ENCODE measurements at places on chromosomes 4 and X.
A peak's percentile ranks its signal among the peaks of the same experiment; 100 is the strongest.

- no peak overlapping the region for H3K27ac ChIP-seq
- no peak overlapping the region for H3K4me3 ChIP-seq
- no peaks in the 10 kb centered on the region for H3K36me3 ChIP-seq
- no peaks in the 10 kb centered on the region for H3K4me1 ChIP-seq
- no peaks in the 10 kb centered on the region for H3K27me3 ChIP-seq
These were observed 43.4 kb upstream of the GATB start for GRCh38 chr4:151804086-151804630.

GRCh38 chrX:136260776-136261175 is 9.6 kb upstream of the MAP7D3 start:
- H3K4me1 ChIP-seq: no peaks in the 10 kb centered on the region
- no peak for DNase-seq
- H3K4me3 ChIP-seq: no peak overlapping the region
- no peaks in the 10 kb centered on the region for H3K36me3 ChIP-seq

DNA sequence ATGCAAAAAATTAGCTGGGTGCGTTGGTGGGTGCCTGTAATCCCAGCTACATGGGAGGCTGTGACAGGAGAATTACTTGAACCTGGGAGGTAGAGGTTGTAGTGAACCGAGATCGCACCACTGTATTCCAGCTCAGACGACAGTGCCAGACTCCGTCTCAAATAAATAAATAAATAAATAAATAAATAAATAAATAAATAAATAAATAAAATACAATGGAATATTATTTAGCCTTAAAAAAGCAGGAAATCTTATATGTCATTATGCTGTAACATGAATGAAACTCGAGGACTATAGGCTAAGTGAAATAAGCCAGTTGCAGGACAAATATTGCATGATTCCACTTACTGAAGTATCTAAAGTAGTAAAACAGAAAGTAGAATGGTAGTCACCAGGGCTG is 42.5 kb downstream of the RBM41 start:
- H3K27ac ChIP-seq: no peak overlapping the region
- no peak for DNase-seq
- no peaks in the 10 kb centered on the region for H3K27me3 ChIP-seq
- no peaks in the 10 kb centered on the region for H3K4me1 ChIP-seq
- no peaks in the 10 kb centered on the region for H3K36me3 ChIP-seq

DNA sequence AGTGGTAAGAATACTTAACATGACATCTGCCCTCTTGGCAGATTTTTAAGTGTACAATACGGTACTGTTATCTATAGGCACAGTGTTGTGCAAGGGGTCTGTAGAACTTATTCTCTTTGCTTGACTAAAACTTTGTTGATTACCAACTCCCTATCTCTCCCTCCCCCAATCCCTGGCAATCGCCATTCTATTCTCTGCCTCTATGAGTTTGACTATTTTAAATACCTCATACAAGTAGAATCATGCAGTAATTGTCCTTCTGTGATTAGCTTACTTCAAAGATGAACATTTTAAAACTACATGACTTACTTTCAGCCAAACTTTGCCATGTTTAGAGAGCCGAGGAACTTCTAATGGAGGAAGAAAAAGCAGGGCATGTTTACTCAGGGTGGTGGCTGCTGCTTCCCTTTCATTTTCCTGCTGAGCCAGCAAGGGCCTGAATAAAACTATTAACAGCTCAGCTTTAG is 62.4 kb downstream of the APOO start:
- DNase-seq: no peak
- no peaks in the 10 kb centered on the region for H3K4me1 ChIP-seq
- no peaks in the 10 kb centered on the region for H3K36me3 ChIP-seq
- no peaks in the 10 kb centered on the region for H3K27me3 ChIP-seq

DNA sequence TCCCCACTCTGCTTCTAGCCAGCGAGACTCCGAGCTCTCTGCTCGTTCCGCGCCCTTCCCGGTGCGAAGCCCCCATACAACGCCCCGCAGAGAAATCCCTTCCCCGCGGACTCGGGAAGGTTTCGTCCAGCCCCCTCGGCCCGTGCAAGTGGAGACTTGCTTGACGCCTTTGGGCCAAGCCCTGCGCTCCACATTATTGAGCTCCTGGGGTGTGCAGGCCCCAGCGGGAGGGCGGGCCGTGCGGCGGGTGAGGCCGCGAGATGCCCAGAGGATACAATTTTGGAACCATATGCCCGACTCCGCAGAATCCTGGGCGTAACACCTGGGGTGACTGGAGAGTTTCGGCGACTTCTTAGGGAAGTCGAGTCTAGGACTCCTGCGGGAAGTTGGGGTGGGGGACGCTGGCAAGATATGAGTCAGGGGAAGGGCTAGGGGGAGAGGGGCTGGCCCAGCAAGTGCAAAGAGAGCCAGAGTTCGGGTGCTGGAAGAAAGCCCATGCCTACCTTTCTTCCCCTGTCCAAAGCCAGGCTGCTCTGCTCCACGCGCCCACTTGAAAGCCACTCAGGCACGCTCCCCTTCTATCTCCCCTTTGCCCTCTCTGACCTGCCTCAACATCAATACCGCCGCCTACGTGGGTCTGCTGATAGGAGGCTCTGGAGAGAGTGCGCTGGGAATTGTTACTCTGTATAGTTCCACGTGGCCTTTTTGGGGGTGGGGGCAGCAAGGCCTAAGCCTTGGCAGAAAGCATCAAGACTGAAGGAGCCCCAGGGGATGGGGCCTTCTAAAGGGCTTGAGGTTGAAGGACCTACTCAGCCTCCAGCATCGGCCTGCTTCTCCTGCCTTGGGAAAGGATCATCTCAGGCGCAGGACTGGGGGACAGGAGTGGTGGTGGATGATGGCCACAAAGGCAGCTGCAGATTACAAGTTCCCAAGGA is 1.2 kb upstream of the ELF4 start:
- H3K36me3 ChIP-seq: no peaks in the 10 kb centered on the region
- no peaks in the 10 kb centered on the region for H3K27me3 ChIP-seq
- DNase-seq: no peak

DNA sequence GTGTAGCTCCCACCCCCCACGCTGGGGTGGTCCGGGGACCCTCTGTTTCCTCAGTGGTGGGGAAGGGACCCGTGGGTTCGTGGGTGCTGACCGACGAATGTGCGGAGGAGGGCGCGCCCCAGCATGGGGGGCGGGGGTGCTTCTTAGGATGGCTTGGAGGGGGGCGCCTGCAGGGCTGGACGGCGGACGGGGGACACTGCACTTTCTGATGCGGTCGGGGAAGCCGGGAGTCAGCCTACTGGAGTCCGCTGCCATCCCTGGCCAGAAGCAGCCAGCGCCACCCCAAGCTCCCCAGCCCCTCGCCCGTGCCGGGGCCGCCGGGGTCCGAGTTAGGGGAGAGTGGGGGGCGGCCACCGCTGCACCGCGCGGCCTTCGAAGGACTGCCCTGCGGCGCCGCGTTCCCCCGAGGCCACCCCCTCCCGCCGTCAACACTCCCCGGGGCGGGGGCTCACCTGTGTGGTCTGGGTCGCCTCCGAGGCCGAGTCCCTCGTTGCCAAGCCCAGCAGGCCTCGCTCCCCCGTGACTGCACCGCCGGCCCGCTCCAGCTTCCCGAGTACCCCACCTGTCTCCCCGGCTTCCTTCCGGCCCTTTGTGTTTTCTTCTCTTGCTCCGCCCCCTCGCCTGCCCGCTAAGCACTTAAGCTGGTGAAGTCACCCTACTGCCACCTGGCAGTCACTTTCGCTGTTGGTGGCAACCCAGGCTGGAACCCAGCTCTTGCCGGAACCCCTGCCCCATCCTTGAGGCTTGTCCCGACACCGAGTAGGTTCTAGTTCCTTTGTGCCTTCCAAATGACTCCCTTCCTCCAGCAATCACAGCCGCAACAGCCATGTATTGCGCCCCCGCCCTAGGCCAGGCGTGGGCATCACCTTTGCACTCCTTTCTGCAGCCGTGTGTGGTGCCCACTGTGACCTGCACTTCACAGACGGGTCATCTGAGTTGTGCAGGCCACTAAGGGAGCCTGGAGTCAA is at the start of gene OCIAD2:
TSS of gene OCIAD2 (minus strand) at position 569 of the 968 bp plus-strand sequence. CDS start 2,225 bp downstream, outside the sequence.
- H3K4me1 ChIP-seq: 0 out of 2 replicates have a peak, but pooled peaks cover 4% of the 10 kb centered on the region
- no peaks in the 10 kb centered on the region for H3K27me3 ChIP-seq
- peak within 1 kb of the TSS; percentile 43 for H3K27ac ChIP-seq
- peak within 1 kb of the TSS; percentile 86 for H3K4me3 ChIP-seq

GRCh38 chr4:141571793-141572192 is 64.6 kb upstream of the IL15 start:
- no peak overlapping the region for H3K4me3 ChIP-seq
- H3K4me1 ChIP-seq: no peaks in the 10 kb centered on the region
- H3K27me3 ChIP-seq: no peaks in the 10 kb centered on the region

DNA sequence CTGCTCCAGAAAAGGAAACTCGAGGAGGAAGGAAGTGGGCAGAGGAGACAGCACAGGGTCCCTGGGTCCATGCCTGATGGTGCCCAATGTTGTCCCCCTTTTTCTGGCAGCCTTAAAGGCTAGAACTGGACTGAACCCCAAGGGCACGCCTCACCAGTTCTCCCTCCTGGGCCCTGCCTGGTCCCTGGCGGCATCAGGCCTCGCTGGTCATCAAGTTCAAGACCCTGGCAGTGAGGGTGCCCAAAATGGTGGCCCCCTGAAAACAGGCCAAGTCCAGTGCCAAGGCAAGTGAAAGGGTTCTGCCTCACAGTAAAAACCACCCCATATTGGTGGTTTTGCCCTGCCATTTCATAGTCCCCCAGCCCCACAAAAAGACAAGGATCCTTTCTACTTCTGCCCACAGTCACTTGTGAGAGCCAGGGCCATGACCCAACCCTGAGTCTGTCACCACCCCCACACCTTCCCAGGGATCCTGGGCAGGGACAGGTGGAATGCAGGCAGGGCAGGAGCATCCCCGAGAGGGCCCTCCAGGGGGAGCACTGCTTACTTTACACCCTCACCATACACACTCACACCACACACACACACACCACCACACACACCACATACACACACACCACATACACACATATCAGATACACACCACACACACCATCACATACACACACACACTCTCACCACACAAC is 107.6 kb downstream of the DCTD start:
- H3K27me3 ChIP-seq: no peaks in the 10 kb centered on the region
- H3K36me3 ChIP-seq: no peaks in the 10 kb centered on the region
- no peak for DNase-seq
- 0 out of 2 replicates have a peak overlapping the region, but pooled peaks have one; percentile 9 for H3K4me3 ChIP-seq
- H3K4me1 ChIP-seq: peaks cover 24% of the 10 kb centered on the region
- peak overlapping the region; percentile 82 for H3K27ac ChIP-seq

- H3K27me3 ChIP-seq: no peaks in the 10 kb centered on the region
- peaks cover 20% of the 10 kb centered on the region for H3K4me1 ChIP-seq
- no peak for DNase-seq
- peak overlapping the region; percentile 81 for H3K4me3 ChIP-seq
- H3K36me3 ChIP-seq: 0 out of 2 replicates have a peak, but pooled peaks cover 3% of the 10 kb centered on the region
These were observed 10.9 kb upstream of the CLTRN start for GRCh38 chrX:15675490-15675921.

GRCh38 chr4:168637872-168638756 is 141.3 kb downstream of the PALLD start:
- peaks cover 1% of the 10 kb centered on the region for H3K27me3 ChIP-seq

- no peak for DNase-seq
- H3K4me1 ChIP-seq: peaks cover 13% of the 10 kb centered on the region
- H3K27ac ChIP-seq: peak overlapping the region; percentile 66
- no peak overlapping the region for H3K4me3 ChIP-seq
These were observed 12.9 kb downstream of the DCK start for GRCh38 chr4:71006203-71006907.

DNA sequence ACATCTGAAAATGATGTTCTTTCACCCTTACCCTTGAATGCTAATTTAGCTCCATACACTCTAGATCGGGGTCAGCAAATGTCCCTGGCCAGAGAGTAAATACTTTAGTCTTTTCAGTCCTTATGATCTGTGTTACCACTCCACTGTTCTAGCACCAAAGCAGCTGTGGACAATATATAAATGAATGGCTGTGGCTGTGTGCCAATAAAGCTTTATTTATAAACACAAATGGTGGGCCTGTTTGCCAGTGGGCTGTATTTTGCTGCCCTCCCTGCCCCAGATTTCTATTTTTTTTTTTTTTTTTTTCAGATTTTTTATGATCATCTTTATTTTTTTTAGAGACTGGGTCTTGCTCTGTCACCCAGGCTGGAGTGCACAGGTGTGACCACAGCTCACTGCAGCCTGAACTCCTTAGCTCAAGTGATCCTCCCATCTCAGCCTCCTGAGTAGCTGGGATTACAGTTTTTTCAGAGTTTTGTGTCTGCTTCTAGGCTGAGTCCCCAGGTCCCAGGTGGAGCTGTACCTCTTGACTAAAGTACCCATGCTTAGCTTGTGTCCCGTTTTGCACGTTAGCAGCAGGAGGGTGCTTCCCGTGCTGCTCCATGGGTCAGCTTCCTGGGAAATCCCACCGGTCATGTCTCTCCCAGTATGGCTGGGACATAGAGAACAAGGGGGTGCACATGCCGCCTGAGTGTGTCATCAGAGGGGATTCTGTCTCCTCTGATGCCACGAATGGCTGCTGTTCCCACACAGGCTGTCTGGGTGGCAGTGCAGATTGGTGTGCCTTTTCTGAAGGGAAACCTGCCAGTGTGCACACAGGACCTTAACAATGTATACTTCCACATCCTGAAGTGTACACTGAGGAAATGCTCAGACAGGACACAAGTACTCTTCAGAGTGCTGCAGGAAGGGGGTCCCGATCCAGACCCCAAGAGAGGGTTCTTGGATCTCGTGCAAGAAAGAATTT is 16.0 kb upstream of the GRPEL1 start:
- H3K27ac ChIP-seq: no peak overlapping the region
- H3K36me3 ChIP-seq: no peaks in the 10 kb centered on the region
- no peak for DNase-seq
- no peaks in the 10 kb centered on the region for H3K27me3 ChIP-seq
- no peaks in the 10 kb centered on the region for H3K4me1 ChIP-seq

- no peaks in the 10 kb centered on the region for H3K4me1 ChIP-seq
- H3K36me3 ChIP-seq: no peaks in the 10 kb centered on the region
These were observed 620.2 kb upstream of the INTU start for GRCh38 chr4:127012549-127012948.

GRCh38 chr4:110005461-110006056 is 92.9 kb downstream of the EGF start:
- no peaks in the 10 kb centered on the region for H3K27me3 ChIP-seq
- DNase-seq: peak; percentile 43
- peaks cover 4% of the 10 kb centered on the region for H3K4me1 ChIP-seq
- no peak overlapping the region for H3K27ac ChIP-seq
- no peak overlapping the region for H3K4me3 ChIP-seq

GRCh38 chrX:68420559-68420958 is 12.7 kb downstream of the OPHN1 start:
- no peaks in the 10 kb centered on the region for H3K27me3 ChIP-seq
- no peak overlapping the region for H3K27ac ChIP-seq
- H3K4me1 ChIP-seq: no peaks in the 10 kb centered on the region
- H3K4me3 ChIP-seq: no peak overlapping the region
- no peak for DNase-seq

GRCh38 chr4:101102114-101102742 is 245.1 kb downstream of the PPP3CA start:
- no peak overlapping the region for H3K4me3 ChIP-seq
- no peaks in the 10 kb centered on the region for H3K36me3 ChIP-seq

DNA sequence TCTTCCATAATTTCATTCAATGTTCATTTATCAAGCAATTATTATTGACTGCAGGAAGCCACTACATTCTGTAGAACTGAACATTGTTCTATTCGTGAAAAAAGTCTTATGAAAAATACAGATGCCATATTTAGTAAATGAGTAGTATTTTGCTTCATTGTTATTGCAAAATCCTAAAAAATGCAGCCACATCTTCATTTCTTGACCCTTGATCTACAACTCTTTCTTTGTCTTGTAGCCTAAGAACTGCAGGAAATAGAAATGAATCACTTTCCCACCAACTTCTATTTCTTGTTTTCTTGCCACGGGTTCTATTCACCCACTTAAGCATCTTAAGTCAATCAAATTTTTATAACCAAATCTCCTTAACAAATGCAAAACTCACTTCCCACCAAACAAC is 63.3 kb downstream of the KCNIP4 start:
- H3K4me3 ChIP-seq: no peak overlapping the region
- DNase-seq: no peak
- no peaks in the 10 kb centered on the region for H3K4me1 ChIP-seq
- no peak overlapping the region for H3K27ac ChIP-seq

Data from GM12878 (cell line).